Mesangial cell (primary cell): ENCODE measurements at places on chromosomes 5 and 9. TPM values are rescaled to one million over a fixed set of nuclear protein-coding genes. Genes with fewer than 3 reads are reported as not detected.

Gene TMEM141
- total RNA-seq = 82.4 and 97.8 TPM in 2 replicates

Gene ZFAND5
- total RNA-seq = 83.6 and 118 TPM in 2 replicates

Gene SLC6A19
- total RNA-seq = not detected in 2 replicates

Gene IGFBPL1
- total RNA-seq = 1.8 and 8.6 TPM in 2 replicates

Gene ADAMTS2
- 3.1 and 4.7 TPM in 2 replicates for total RNA-seq

Gene FOXI1
- total RNA-seq = not detected in 2 replicates

Gene IRGM
- total RNA-seq = not detected in 2 replicates

Gene ARSI
- 14.8 and 32.3 TPM in 2 replicates for total RNA-seq

Gene RNF145
- 37.0 and 40.2 TPM in 2 replicates for total RNA-seq

Gene SIT1
- total RNA-seq = not detected in 2 replicates

Gene ANKRD18B
- 4.6 and 4.8 TPM in 2 replicates for total RNA-seq

Gene MTMR12
- 18.1 and 19.4 TPM in 2 replicates for total RNA-seq

Gene CDO1
- total RNA-seq = 1.8 and 6.6 TPM in 2 replicates

Gene FAM221B
- total RNA-seq = not detected in 2 replicates

Gene PRXL2C
- 9.8 and 10.6 TPM in 2 replicates for total RNA-seq

Gene EQTN
- total RNA-seq = not detected in 2 replicates

Gene ENHO
- 0.65 TPM in 1 of 2 replicates, not detected in the other for total RNA-seq

Gene GGTA1
- not detected in 2 replicates for total RNA-seq

Gene TMEM245
- 50.4 and 61.5 TPM in 2 replicates for total RNA-seq

Gene LCN1
- total RNA-seq = not detected in 2 replicates
